ENCODE measurements at places on chromosomes 3 and 15.

GRCh38 chr3:124941771-124942170 is 7.2 kb upstream of the MUC13 start:
- no peak for DNase-seq

DNA sequence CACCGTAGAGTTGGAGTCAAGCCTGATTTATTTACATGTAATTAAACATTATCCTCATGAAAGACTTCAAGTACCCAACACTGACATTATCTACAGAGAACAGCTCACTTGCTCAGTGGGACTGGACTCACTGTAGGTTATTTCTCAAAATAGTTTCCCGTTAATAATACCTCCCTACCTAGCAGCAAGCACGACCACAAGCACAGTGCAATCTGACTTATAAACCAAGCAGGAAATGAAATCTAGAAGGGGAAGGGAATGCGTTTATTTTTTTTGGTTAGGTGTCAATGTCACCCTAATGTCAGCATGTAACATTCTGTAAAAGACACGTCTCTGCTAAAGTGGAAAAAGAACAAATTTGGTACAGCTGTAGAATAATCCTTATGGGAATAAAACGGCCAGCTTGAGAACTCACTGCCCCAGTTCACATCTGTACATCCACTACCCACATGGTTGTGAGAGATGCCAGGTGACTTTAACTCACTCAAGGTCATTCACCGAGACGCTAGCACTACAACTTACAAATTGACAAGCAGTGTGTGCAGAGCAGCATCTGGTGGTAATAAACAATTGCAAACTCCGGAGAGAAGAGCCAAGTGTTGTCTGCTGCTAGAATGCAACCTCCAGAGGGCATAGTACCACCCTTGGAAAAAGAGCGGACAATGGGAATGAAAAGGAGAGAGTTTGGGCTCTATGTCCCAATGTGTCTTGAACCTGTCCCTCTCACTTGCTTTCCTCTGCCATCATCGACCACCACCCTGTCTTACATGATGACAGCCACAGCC is 242.5 kb downstream of the CADPS start:
- no peak for DNase-seq

DNA sequence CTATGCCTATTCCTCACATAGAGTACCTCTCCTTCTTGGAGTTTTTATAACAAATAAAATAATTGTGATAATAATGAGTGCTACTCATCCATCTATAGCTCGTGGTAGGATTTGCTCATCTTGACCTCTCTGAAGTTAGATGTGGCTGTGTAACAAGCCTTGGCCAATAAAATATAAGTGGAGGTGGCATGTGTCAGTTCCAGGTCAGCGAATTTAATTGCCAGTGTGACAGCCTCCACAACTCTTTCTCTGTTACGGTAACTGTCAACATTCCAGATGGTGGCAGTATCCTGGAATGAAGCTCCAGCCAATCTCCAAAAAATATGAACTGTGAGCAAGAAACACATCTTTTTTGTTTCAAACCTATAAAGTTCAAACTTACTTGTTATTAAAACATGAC is 13.8 kb downstream of the CLRN1 start:
- no peak for DNase-seq

GRCh38 chr3:4804161-4805058 is 174.8 kb upstream of the BHLHE40 start:
- no peak for DNase-seq

- no peak for DNase-seq
Observed at GRCh38 chr3:123321806-123322205, 120.1 kb downstream of the SEC22A start.

DNA sequence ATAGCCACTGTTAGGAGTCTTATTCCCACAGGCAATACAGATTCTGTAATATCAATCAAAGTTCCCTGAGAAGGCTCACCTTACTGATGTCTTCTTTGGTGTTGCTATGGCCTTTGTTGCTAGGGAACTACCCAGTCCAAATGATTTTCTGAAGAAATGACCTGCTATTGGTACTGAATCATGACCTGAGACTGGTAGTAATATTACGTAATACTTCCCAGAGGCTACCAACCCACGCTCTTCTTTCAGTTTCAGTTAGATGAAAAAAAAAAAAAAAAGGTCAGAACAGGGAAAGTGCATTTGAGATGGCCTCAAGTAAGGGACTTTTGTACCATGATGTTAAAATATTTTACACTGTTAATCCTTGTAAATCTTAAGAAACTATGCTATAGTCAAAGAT is 1092.5 kb upstream of the EPHA6 start:
- DNase-seq: no peak

GRCh38 chr3:141085343-141086070 is 34.4 kb downstream of the SPSB4 start:
- DNase-seq: no peak

DNA sequence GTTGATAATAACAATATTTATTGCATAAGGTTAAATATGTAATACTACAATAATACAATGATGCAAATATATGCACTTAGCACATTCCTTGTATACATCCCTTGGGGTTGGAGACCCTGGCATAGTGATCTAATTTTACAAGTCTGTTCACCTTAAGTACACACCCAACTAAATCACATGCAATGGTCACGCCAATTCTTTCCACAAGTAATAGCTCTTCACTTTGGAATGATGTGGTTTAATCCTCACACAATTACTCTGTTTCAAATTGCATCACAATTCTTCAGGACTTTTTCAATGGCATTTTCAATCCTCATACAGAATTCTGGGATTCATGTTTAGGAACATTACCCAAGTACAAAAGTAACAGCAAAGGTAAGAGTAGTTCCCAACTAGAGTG is 27.3 kb upstream of the SPRED1 start:
- DNase-seq: no peak

DNA sequence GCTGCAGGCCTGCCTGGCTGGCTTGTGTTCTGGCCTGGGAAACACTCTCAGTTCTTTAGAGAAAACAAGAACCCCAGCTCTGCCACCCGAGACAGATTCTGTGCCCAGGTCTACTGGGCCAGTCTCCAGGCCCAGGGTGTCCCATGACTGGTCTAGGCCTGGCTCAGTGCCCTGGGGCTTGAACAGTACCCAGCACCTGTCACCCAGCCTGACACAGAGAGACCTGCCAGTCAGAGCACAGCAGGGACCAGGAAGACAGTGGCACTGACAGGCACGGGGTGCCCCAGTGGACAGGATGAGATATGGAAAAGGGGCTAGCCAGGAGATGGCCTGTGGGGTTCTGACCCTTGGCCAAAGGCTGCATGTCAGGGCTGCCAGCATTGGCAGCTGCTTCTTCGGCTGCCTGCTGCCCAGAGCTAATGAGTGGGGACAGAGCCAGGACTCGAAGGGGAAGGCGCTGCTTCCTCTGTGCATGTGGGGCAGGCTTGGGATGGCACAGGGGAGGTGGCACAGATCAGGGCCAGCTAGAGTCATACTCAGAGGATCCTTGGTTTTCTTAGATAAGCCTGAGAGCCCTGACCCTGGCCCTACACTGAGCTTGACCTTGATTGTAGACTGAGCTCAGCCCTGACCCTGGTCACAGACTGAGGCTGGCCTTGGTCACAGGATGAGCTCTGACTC is 15.1 kb downstream of the CCDC33 start:
- no peak for DNase-seq

DNA sequence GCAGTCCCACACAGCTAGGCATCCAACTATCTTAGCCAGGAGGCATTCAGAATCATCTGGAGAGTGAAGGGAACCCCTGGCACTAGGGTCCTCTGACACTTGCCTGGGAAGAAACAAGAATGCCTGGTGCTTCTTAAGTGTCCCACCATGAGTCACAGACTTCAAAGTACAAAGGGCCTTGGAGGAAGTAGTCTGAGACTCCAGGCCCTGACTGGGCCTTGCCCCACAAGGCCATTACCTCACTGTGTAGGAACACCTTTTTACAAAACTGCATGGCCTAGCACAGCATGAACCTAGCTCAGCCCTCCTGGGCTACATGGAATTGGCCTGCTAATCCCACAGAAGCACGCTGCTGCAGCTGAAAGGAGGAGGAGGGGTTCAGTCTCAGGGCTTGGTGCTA is 104.5 kb upstream of the SLCO2A1 start:
- DNase-seq: no peak

DNA sequence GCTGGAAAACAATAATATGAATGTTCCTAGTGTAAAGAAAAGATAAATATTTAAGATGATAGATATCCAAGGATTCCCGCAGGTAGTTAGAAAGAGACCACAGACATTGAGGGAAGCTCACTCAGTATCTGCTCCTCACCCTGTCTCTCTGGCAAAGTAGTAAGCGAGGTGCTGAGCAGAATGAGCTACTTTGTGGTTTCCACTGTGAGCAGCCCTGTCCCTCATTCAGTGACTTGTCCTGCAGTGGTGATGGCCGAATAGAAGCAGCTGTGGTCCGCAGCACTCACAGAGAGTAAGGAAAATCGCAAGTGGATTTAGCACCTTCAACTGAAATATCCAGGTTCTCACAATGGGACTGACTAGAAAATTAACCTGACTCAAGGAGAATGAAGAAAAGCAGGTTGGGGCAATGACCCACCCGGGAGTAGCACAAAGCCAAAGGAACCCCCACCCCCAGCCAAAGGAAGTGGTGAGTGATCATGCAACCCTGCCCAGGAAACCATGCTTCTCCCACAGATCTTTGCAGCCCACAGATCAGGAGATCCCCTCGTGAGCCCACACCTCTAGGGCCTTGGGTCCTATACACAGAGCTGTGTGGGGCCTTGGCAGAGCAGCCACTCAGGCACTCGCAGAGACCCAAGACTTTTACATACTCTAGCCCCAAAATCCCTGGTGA is 21.8 kb upstream of the SLC25A38 start:
- DNase-seq: no peak

DNA sequence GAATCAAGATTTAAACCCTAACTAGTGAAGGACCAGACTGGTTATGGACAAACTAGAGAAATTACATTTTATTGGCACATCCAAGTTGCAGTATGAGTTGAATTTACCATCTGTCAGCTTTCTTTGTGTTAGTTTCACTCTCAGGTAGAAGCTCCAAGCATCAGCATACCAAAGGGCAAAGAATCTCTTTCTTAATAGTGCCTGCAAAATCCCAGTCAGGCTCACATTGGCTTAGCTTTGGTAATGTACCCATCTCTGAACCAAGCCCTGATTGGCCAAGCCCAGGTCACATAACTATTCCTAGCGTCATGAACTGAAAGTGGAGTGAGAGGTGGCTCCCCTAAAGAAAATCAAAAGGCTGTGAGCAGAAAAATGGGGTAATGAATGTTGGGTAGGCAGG is 66.9 kb downstream of the CCNL1 start:
- DNase-seq: no peak

DNA sequence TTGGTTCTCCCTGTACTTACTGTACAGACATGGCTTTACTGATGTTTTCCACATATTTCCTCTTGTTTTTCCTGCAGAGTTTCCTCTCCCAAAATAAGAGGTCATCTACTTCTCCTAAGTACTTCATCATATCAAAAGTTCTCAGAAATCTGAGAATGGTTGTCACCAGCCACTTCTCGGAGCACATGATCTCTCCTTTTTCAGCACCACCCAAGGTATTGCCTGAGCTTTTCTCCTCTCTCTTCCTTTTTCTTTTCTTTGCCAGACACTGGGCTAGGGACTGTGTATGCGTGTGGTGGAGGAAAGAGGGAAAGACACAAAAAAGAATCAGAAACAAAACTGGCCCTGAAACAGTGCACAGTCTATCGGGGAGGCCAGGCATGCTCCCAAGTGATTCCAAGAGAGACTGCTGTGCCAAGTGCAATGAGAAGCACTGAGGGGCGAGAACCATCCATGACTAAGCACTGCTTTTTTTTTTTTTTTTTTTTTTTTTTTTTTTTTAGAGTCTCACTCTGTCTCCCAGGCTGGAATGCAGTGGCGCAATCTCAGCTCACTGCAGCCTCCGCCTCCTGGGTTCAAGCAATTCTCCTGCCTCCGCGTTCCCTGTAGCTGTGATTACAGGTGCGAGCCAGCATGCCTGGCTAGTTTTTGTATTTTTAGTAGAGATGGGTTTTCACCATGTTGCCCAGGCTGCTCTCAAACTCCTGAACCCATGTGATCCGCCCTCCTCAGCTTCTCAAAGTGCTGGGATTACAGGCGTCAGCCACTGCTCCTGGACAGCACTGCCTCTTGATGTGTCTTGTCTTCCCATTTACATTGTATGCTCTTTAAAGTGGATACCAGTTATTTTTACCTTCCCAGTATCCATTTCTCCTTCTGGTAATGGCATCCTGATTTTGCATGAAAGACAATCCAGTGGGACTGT is 194.0 kb upstream of the FEZF2 start:
- DNase-seq: no peak
